ENCODE measurements at places on chromosomes 2 and 18.

- no peak for DNase-seq
Measured at GRCh38 chr18:6835345-6835744, 105.8 kb downstream of the ARHGAP28 start.

DNA sequence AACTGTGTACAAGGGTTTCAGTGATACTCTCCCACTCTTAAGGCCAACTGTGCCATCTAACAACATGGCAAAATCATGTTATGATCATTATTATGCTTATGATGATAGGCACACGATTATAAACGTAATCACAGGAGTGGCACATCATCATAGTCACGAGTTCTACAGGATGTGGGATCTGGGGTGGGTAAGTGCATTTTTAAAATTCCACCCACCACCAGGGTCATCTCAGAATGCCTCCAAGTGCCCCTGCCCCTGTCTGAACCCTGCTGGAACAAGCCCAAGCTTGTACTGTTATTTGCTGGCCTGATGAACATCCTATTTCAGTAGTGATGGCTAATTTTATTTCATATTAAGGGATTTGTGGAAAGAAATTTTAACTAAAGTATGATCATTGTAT lies 117.8 kb downstream of the PTPRM start:
- no peak for DNase-seq

- DNase-seq: peak; percentile 91
Measured at GRCh38 chr2:178280244-178280852, 86.0 kb downstream of the OSBPL6 start.

DNA sequence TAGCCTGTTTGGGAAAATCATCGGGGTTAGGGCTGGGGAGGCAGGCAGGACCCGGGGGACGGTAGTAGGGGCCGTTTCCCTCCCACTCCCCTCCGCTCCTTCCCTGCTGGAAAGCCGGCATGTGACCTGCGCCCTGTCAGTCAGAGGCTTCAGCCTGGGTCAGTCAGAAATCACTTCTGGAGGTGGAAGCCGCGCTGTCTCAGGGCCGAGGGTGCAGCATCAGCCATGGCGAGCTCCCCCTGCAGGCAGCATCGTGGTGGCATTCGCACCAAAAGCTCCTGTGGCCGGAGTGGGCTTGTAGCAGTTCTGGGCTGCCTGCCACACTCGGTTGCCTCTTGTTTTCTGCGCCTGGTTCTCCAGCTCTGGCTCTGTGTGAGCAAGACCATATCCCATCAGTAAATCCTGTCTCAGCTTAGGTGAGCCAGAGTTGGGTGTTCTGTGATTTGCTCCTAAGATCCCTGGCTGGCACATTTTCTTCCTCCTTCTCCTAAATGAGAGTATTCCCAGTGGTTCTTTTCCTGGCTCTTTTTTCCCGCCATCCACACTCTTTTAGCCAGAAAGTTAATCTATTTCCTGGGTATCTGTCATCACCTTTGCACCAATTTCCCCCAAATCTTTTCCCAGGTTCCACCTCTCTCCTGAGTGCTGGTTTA lies 123.9 kb upstream of the CD302 start:
- DNase-seq: peak; percentile 80

- DNase-seq: no peak
Measured at GRCh38 chr2:238139196-238140039, 950 bp downstream of the KLHL30 start.

- DNase-seq: peak; percentile 67
Measured at GRCh38 chr2:101330253-101330933, 21.9 kb upstream of the RNF149 start.
